ENCODE measurements at places on chromosomes 2 and 18.
A peak's percentile ranks its signal among the peaks of the same experiment; 100 is the strongest.

GRCh38 chr2:97950329-97951154, 45.2 kb downstream of the TMEM131 start:
- DNase-seq, result no peak

- DNase-seq, result no peak
These were observed 528.0 kb downstream of the BCL11A start for GRCh38 chr2:60025496-60025895.

- peak; percentile 82 for DNase-seq
These were observed 49.5 kb downstream of the KCNE4 start for GRCh38 chr2:223101340-223102039.

DNA sequence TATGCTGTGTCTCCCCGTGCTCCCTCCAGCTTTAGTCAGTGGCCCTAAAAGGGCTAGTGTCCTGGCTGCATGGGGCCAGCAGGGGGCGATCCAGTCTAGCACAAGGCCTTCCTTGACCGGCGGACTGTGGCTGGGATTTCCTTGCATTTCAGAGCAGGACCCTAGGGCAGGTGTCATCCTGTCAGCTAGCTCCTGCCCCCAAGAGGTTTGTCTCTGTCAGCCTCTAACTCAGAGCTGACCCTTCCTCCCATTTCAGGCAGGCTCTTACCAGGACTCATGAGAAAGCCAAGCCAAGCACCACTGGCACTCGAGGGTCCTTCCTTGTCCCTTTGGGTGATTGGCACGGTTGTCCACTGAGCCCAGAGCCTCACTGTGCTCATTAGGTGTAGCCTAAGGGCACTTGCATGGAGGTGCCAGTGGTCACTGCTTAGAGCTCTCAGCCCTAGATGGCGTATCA, 140.3 kb downstream of the RPIA start:
- peak; percentile 80 for DNase-seq

DNA sequence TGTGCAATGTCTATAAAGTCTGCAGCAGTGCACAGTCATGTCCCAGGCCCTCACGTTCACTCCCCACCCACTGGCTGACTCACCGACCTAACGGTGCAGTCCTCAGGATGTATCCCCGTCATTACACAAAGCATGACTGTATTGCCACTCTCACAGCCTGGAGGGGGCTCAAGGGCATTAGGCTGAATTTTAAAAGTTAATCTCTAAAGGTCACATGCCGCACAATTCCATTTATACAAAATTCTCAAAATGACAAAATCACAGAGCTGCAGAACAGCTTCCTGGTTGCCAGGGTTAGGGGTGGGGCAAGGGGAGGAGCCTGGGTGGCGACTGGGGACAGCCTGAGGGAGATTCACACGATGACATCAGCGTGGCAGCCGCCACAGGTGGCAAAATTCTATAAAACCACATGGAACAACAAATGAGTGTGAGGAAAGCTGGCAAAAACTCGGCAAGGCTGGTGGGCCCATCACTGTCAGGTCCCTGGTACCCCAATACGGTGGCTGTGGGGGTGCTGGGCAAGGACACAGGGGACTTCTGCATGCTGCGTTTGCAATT, 97.6 kb downstream of the NDUFA10 start:
- DNase-seq, result no peak
